ENCODE measurements at places on chromosomes 5 and 9.
A peak's percentile ranks its signal among the peaks of the same experiment; 100 is the strongest.

DNA sequence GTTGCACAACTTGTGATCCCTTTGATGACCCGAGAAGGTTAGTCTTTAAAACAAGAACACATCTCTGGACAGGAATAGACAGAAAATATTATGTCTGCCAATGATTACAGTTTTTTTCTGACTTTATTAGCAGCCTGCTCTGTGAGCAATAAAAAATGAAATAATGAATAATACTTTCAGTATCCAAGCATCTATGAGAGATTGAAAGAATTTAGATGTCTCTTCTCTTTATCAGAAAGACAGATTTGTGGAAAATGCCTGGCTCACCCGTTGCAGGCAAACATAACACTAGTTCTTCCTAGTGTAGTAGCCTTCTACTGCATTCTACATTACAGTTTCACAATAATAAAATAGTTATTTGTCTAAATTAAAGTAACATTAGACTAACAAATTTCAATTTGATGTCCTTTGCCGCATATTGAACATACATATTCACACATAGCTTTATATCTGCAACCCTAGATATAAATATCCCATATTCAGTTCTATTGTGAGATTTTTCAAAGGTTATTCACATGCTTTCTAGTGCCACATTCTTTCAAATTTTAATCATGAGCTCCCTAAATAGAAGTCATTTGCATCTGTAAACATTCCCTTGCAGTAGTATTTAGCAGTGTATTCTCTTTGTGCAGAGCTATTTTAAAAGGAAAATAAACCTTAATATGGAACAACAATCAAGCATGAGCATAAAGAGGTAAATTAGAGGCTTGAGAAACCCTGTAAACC, 267.3 kb downstream of the EFNA5 start:
- H3K27me3 ChIP-seq: no peaks in the 10 kb centered on the region
- no peaks in the 10 kb centered on the region for H3K4me1 ChIP-seq
- H3K4me3 ChIP-seq: no peak overlapping the region
- no peak overlapping the region for H3K27ac ChIP-seq

GRCh38 chr5:15691521-15691920, 191.5 kb downstream of the FBXL7 start:
- H3K4me1 ChIP-seq: no peaks in the 10 kb centered on the region
- no peak overlapping the region for H3K27ac ChIP-seq
- H3K36me3 ChIP-seq: no peaks in the 10 kb centered on the region
- DNase-seq: no peak
- H3K27me3 ChIP-seq: no peaks in the 10 kb centered on the region

GRCh38 chr5:178895615-178896571, at the start of gene ZFP2:
TSS of gene ZFP2 (plus strand) at chr5:178895913. CDS start at chr5:178931314, 35,401 bp downstream.
- DNase-seq: peak; percentile 21
- peak within 1 kb of the TSS; percentile 22 for H3K27ac ChIP-seq
- no peaks in the 10 kb centered on the region for H3K4me1 ChIP-seq

DNA sequence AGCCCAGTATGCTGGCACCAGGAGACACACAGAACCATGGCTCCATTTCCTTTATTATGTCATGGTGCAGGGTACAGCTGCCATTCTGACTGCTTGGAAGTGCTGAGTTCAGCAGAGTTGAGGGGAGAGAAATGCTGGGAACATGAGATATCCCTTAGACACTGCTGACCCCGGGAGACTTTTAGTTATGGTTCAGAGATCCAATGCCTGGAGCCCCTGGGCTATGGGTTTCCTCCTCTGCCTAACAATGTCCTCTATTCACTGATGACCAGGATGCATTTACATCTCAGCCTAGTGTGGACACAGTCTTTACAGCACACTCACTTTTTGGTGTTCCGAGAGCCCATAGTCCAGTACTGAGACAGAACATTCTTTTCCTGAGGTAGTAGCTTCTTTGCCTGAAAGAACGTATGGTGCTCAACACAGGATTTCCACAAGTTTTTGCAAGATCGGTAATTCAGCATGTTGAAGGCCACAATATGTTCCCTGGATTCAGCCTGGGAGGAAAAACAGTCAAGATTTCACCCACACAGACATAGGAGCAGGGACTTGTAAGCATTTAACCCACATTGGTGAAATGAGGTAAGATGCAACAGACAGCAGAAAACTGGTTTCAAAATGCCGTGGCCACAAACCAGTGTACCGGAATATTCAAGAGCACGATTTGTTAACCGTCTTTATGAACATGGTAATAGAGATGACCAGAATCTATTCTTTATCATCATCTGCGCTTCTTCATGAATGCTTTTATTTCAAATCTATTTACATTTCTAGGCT, 71.3 kb downstream of the PTPN3 start:
- no peak overlapping the region for H3K4me3 ChIP-seq
- H3K36me3 ChIP-seq: peaks cover 7% of the 10 kb centered on the region
- no peaks in the 10 kb centered on the region for H3K27me3 ChIP-seq

DNA sequence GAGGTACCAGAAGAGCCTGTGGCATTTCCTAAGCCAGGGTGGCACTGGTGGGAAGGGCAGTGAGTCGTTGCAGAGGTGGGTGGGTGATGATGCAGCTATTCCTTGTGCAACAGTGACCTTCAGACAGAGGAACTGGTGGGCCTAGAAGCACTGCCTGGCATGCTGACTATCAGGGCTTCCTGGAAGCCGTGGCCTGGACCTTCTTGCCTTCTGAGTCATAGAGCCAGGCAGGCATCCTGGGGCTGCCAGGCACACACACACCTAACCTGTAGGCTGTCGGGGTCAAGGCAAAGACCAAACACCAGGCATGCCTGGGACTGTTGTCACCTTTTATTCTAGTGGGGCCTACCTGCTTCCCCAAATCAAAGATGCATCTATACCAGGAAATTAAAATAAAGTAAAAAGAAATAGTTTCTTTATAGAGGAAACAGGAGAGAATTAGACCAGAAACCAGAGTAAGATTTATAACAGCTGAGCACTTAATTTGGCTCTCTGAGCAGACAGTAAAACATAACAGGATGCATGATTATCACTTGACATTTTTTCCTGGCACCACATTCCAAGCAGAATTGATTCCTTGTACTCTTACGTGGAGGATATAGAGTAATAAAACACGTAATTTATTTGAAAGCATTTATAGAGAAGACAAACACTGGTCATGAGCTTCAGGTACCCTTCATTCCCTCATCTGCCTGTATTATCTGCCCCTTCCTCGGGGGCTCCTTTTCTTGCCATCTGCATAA, 25.1 kb downstream of the NANS start:
- peaks cover 50% of the 10 kb centered on the region for H3K36me3 ChIP-seq
- H3K4me3 ChIP-seq: no peak overlapping the region
- peak overlapping the region; percentile 43 for H3K27ac ChIP-seq

- H3K27me3 ChIP-seq: no peaks in the 10 kb centered on the region
- no peaks in the 10 kb centered on the region for H3K36me3 ChIP-seq
- H3K4me1 ChIP-seq: no peaks in the 10 kb centered on the region
Measured at GRCh38 chr5:140587495-140587894, 22.9 kb downstream of the SLC35A4 start.

- H3K4me3 ChIP-seq: no peak overlapping the region
- H3K27ac ChIP-seq: no peak overlapping the region
- H3K4me1 ChIP-seq: peaks cover 9% of the 10 kb centered on the region
- no peak for DNase-seq
- H3K36me3 ChIP-seq: no peaks in the 10 kb centered on the region
Measured at GRCh38 chr5:112203229-112203628, 215.8 kb downstream of the EPB41L4A start.

- H3K27ac ChIP-seq: no peak overlapping the region
- no peaks in the 10 kb centered on the region for H3K27me3 ChIP-seq
- no peak overlapping the region for H3K4me3 ChIP-seq
- no peak for DNase-seq
Measured at GRCh38 chr9:2157277-2158110, 142.3 kb downstream of the SMARCA2 start.

GRCh38 chr9:12494411-12494810, 198.8 kb upstream of the TYRP1 start:
- no peaks in the 10 kb centered on the region for H3K36me3 ChIP-seq
- H3K27me3 ChIP-seq: no peaks in the 10 kb centered on the region
- H3K4me1 ChIP-seq: no peaks in the 10 kb centered on the region
- DNase-seq: no peak
- no peak overlapping the region for H3K4me3 ChIP-seq

Data from HCT116 (cell line).